ENCODE measurements at places on chromosomes 16 and 17.

DNA sequence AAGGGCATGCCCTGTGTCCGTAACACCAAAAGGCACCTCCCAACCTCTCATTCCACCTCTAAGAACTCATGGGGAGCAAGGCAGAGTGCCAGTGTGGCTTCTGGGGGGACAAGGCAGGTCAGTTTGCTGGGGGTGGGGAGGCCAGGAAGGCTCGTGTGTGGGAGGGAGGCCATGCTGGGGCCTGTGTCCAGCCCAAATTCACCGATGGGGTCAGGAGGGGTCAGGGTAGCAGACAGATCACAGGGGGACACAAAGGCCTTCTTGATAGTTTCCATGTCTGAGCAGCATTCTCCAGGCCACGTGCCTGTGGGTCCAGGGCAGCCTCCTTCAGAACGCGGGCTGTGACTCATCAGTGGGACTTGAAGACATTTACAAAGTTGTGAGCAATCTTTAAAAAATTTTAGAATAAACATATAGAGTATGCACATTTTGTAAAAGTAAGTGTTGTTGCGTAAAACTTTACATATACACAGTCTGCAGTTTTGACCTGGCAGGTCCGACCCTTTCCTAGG is 20.9 kb downstream of the SPACA3 start:
- DNase-seq = no peak

DNA sequence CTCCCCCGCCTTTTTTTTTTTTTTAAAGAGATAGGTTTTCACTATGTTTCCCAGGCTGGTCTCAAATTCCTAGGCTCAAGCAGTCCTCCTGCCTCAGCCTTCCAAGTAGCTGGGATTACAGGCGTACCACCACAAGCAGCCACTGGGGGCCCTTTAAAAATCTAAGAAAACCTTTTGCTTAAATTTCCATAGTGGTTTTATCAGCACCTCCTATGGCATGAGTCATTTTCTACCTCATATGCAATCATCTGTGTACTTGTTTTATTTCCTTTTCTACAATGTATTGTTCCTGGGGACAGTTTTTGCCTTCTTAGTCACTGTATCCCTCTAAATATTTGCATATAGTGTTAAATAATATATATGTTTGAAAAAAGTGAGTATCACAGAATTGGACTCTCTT is 29.2 kb downstream of the GNA13 start:
- no peak for DNase-seq

GRCh38 chr17:14525551-14526455 is 224.9 kb downstream of the HS3ST3B1 start:
- no peak for DNase-seq

GRCh38 chr16:46618516-46618915 is 2.7 kb downstream of the SHCBP1 start:
- DNase-seq = no peak

GRCh38 chr17:31469959-31470358 is 78.5 kb downstream of the RAB11FIP4 start:
- DNase-seq = no peak

GRCh38 chr17:51650772-51651171 is 390.4 kb downstream of the UTP18 start:
- no peak for DNase-seq

DNA sequence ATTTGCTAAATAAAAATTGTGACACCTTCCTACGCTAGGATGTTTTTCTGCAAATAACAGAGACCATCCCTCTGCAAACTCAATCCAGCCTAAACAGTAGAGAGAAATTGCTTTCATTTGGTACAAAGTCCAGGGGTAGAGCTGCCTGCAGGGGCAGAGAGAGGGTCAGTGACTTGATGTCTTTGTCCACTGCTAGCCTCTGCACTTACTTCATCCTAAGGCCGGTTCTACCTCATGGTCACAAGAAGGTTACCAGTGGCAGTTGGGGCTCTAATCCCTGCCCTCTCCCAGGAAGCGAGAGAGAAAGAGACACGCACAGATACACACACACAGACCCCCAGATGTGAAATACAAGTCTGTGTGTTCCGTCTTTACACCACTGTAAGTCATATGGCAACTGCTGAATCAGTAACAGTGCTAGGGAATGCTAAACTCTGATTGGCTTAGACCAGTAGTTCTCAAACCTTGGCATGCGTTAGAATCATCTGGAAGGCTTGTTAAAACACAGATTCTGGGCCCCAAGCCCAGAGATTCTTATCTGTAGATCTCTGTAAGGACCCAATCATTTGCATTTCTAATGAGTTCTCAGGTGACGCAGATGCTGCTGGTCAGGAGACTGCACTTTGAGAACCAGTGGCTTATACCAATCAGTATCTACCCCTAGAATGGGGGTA is 13.1 kb upstream of the LPCAT2 start:
- DNase-seq = no peak

DNA sequence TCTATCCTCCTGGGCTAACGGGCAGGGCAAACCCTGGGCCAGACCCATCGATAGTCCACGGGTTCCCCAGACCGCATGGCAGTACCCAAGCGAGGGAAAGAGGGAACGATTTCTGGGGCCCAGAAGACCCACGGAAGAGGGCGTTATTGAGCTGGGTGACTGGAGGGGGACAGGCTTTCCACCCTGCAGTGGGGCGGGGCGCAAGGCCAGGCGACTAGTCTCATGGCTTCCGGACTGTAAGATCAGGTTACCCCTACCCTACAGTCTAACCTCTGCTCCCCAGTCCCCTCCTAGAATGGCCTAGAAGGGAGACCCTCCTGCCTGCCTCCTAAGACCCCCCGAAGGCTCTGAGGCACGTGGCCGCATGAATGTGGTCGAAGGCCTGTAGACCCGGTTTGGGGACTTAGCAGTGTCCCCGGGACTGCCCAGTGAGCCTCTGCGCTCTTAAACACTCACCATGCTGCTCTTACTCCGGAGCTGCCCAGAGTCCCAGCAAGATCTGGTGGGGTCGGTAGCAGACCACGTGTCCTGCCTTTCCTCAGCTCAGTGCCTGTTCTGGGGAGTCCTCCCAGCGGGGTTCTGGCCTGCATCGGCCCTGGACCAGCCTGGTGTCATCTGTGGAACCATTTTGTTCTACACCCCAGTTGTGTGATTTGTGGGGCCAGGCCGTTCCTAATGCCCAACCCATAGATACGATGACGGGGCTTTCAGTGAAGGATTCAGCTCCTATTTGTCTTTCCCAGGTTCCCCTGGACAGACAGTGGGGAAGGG is 13.2 kb upstream of the AURKB start:
- no peak for DNase-seq

- DNase-seq = no peak
Observed at GRCh38 chr17:29148257-29148789, 31.9 kb downstream of the MYO18A start.

GRCh38 chr16:67104845-67105244 is 4.9 kb upstream of the PHAF1 start:
- DNase-seq = no peak

DNA sequence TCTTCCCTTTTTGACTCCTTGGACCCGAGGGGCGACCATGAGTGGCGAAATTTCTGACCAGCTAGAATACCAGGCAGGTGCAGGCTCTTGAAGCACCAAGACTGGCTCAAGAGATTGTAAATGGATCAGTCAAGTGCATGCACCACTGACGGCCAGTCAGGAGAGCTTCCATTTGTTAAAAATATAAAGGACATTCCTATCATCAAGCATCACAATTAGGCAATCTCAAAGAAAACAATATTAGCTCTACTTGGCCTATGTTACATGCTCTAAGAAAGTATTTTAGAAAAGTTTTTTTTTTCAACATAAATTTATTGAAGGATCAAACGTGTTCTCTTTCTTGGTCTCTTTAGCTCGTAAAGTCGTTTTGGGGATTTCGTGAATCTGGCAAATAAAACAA is 1.5 kb upstream of the PRKCA start:
- no peak for DNase-seq

- no peak for DNase-seq
Observed at GRCh38 chr17:57403236-57403635, 146.9 kb downstream of the MSI2 start.

GRCh38 chr17:33260638-33261037 is 32.5 kb downstream of the ASIC2 start:
- no peak for DNase-seq

GRCh38 chr16:23521037-23521743 is 10.9 kb upstream of the GGA2 start:
- DNase-seq = no peak

GRCh38 chr17:69117855-69118784 is 23.6 kb downstream of the ABCA6 start:
- DNase-seq = no peak

GRCh38 chr17:58643147-58643546 is 48.7 kb downstream of the TEX14 start:
- no peak for DNase-seq

DNA sequence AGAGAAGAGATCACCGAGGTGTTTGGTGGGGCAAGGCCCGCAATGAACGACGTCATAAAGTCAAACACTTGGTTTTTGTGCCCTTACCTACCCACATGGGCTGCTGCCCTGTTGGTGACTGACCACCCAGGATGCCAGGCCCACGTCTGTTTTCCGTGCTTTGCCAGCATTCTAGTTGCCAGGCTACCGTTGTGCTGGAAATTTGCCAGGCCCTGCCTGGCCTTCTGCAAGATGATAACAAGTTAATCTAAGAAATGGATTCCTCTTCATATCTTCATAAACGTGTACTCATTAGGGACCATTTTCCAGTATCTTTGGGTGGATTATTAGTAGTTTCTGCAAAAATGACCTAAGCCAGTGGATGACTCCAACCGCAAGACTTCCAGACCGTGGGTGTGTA is 35.4 kb downstream of the SLC6A4 start:
- no peak for DNase-seq

- no peak for DNase-seq
Observed at GRCh38 chr17:77615703-77616253, 342.7 kb upstream of the TNRC6C start.

DNA sequence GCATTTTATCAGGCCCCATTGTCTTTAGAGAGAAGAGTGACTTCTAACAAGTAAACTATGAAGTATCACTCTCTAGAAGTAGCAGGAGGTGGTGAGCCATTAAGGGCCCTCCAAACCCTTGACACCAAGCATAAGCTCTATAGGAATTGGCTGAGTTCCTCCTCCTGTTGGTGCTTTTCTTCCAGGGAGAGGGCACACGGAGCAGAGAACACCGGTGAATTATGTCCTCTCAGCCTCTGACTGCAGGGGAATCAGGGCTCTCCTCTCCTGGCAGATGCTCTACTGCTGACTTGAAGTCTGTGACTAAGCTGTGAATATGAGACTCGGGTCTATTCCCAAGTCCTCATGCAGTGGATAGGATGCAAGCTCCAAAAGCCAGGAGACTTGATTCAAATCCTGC is 32.3 kb downstream of the CHD9 start:
- DNase-seq = no peak

DNA sequence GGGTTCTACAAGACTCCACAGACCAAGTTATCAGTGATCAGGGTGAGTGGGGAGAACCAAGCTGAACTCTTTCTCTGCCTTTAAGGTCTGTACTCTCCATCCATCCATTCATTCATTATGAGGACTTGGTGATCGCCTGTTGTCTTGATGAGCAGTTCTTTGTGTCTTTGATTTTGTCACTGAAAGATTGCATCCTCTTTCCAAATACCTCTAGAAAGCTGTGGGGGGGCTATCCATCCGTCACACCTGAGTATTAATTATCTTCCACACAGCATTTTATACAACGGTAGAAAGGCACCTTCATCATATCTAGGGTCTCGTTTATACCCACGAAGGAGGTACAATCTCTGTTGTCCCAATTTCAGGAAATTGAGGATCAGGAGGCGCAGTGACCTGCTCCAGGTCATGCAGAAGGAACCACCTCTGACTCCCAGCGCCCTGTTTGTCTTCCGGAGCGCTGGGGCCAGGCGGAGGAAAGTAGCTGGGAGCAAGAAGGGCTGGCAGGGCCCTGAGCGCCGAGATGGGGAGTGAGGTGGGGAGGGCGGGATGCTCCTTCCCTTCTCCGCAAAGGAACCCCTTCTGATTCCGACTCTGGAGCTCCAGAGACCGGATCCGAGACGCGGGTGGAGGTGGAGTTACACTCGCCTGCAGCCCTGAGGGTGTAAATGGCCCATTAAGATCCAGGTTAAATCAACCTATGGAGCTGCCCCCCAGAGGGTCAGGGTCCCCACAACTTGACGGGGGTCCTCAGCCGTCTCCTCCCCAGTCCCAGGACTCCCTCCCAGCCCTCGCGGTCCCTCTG is 605 bp upstream of the ABAT start:
- no peak for DNase-seq

DNA sequence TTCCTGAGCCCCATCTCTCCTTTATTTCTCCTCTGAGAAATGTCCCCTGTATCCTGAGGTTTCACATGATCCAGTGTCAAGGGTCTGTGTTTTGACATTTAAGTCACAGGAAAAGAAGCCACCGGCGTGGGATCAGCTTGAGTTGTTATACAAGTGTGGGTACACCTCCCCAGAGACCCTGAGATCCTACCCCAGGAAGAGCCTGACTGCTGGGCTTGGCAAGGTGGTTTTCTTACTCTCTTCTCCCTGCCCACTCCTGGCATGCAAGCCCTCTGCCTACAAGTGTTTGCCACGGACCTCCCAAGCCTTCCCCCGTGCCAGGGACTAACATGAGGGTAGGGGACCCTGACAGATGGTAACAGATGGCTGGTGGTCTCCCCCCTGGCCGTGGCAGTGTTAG is 2.8 kb upstream of the ARHGAP27 start:
- DNase-seq = no peak

DNA sequence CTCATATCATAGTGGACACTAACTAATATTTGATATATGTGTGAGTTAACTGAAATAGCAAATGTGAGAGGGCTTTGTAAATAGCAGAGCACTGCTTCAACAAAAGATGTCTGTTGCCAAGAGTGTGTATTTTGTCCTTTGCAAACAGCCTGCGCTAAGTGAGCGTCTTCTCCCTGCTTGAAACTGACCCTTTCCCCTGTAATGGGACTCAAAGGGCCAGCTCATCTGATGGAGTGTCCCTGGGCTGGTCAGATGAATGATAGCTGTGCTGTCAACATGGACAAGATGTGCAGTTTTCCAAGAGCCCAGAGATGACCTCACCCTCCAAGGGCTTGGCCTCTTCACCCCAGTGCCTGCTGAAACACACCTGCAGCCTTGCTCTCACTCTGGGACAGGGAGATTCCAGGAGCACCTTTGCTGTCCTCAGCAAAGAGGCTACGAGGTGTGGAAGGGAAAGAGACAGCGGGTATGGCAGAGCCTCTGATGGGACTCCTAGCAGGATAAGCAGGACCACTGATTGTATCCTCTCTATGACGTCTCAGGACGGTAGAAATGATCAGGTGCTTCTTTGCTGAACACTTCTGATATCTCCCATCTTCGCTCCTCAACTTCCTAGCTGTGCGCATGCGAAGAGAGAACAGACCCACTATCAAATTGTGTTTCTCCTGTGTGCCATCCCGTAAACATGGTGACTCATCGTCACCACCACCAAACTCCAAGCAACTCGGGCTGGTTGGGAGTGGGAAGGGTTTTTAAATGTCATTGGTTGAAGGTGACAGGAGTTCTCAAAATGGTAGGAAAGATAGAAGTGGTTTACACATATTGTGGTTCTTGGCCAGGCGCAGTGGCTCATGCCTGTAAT is 35.8 kb upstream of the TBX2 start:
- DNase-seq = no peak

GRCh38 chr16:70777973-70778406 is 23.0 kb downstream of the VAC14 start:
- DNase-seq = no peak

- DNase-seq = no peak
Observed at GRCh38 chr17:56011406-56012131, 141.7 kb upstream of the ANKFN1 start.

GRCh38 chr17:70290770-70291169 is 121.4 kb downstream of the KCNJ2 start:
- no peak for DNase-seq
